ENCODE measurements at places on chromosomes 1 and 21.
A peak's percentile ranks its signal among the peaks of the same experiment; 100 is the strongest.

GRCh38 chr1:61111084-61112004 lies 29.0 kb downstream of the NFIA start:
- no peaks in the 10 kb centered on the region for H3K4me1 ChIP-seq
- H3K27me3 ChIP-seq = no peaks in the 10 kb centered on the region
- H3K27ac ChIP-seq = no peak overlapping the region
- DNase-seq = no peak

- peaks cover 3% of the 10 kb centered on the region for H3K27me3 ChIP-seq
- DNase-seq = no peak
- H3K4me3 ChIP-seq = no peak overlapping the region
- no peaks in the 10 kb centered on the region for H3K36me3 ChIP-seq
- H3K27ac ChIP-seq = no peak overlapping the region
Observed at GRCh38 chr1:207397525-207397926, 56.6 kb upstream of the CR2 start.

- H3K4me1 ChIP-seq = peaks cover 3% of the 10 kb centered on the region
- no peaks in the 10 kb centered on the region for H3K36me3 ChIP-seq
- peaks cover 14% of the 10 kb centered on the region for H3K27me3 ChIP-seq
- DNase-seq = no peak
- H3K4me3 ChIP-seq = no peak overlapping the region
Observed at GRCh38 chr1:98331243-98331642, 330.3 kb upstream of the SNX7 start.

DNA sequence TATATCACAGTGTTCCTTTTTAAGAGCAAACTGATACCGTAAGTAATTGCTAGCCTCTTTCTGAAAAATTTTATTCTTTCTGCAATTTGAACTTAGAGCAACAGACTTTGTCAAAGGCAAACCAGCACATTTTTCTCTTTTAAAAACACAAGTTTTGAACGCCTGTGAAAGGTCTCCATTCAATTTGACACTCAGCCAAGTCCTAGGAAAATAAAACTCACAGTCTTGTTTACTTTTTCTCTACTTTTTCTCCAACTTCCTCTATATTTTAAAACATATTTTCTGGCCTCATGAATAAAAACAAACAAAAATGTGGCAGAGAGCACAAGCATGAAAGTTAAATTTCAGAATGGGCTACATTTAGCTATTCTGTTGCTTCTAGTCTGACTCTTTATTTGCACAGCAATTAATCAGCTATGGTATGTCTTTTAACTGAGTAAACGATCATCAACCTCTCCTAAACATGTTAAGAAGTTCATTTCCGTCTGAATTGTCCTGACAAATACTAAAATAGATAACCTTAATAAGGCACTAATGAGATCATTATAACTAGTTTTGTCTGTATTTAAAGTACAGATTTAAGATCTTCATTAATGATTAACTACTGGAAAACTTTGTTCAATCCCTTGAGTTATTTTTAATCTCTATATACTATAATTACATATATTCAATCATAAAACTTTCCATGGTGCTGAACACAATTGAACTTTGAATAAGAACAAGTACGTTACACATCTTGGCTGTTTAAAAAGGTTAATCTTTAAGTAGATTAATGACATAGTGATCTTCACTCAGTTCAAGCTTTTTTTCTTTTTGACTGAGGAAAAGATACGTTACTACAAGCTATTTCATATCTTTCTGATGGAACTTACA lies 550.6 kb downstream of the PTBP2 start:
- H3K27ac ChIP-seq = no peak overlapping the region
- DNase-seq = no peak
- H3K4me3 ChIP-seq = no peak overlapping the region
- no peaks in the 10 kb centered on the region for H3K4me1 ChIP-seq
- peaks cover 9% of the 10 kb centered on the region for H3K36me3 ChIP-seq
- H3K27me3 ChIP-seq = no peaks in the 10 kb centered on the region

GRCh38 chr1:111571239-111571638 lies 48.4 kb upstream of the RAP1A start:
- no peak overlapping the region for H3K4me3 ChIP-seq
- H3K27me3 ChIP-seq = no peaks in the 10 kb centered on the region
- no peak for DNase-seq
- peaks cover 3% of the 10 kb centered on the region for H3K36me3 ChIP-seq

DNA sequence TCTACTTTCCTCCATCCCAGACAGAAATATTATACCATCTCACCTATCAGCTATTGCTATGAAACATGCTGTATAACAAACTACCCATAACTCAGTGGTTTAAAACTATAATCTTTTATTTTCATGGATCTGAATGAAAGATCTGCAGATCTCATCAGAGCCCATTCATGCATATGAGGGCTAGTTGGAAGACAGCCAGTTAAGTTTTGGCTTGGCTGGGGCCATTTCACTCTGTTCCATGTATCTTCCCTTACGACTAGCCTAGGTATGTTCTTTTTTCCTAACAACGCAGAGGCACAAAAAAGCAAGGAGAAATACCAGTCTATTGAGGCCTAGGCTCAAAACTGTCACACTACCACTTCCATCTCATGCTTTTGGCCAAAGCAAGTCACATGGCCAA lies 28.1 kb upstream of the RGS1 start:
- H3K27me3 ChIP-seq = no peaks in the 10 kb centered on the region
- H3K36me3 ChIP-seq = peaks cover 2% of the 10 kb centered on the region
- no peak overlapping the region for H3K27ac ChIP-seq
- no peak for DNase-seq

GRCh38 chr1:83692524-83693381 lies 306.2 kb downstream of the TTLL7 start:
- peaks cover 3% of the 10 kb centered on the region for H3K27me3 ChIP-seq
- peak overlapping the region; percentile 49 for H3K4me3 ChIP-seq
- H3K36me3 ChIP-seq = no peaks in the 10 kb centered on the region
- DNase-seq = no peak
- H3K27ac ChIP-seq = no peak overlapping the region
- H3K4me1 ChIP-seq = peaks cover 4% of the 10 kb centered on the region

GRCh38 chr1:100277866-100278265 lies 11.8 kb downstream of the RTCA start:
- DNase-seq = peak; percentile 28
- no peak overlapping the region for H3K4me3 ChIP-seq
- no peak overlapping the region for H3K27ac ChIP-seq

GRCh38 chr1:41365772-41366454 lies 4.7 kb downstream of the FOXO6 start:
- H3K4me1 ChIP-seq = peaks cover 10% of the 10 kb centered on the region
- H3K4me3 ChIP-seq = no peak overlapping the region
- DNase-seq = no peak
- no peaks in the 10 kb centered on the region for H3K36me3 ChIP-seq
- H3K27ac ChIP-seq = no peak overlapping the region

- peaks cover 16% of the 10 kb centered on the region for H3K4me1 ChIP-seq
- no peak for DNase-seq
- H3K27me3 ChIP-seq = peaks cover 5% of the 10 kb centered on the region
- peaks cover 32% of the 10 kb centered on the region for H3K36me3 ChIP-seq
Observed at GRCh38 chr1:116785006-116785405, 30.8 kb downstream of the CD2 start.

DNA sequence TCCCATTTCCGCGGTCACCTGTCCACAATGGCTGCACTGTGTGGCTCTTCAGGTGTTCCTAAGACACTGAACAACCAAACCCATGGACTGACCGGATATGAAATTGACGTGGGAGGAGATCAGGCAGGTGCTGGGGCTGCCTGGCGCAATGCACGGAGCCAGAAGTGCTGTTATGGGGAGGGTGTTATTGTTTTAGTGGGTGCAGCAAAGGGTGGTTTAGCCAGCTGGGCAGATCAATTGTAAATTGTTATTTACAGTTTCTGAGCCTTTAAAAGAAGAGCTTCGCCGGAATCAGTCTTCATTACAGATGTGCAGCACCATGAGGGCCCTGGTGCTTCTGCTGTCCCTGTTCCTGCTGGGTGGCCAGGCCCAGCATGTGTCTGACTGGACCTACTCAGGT lies at the start of gene CA6:
Gene CA6, plus strand, starts transcription at position 301 of the 400 bp plus-strand sequence. Its CDS starts 19 bp downstream, at position 320.
- peak within 1 kb of the TSS; percentile 99 for H3K27ac ChIP-seq
- peaks cover 88% of the 10 kb centered on the region for H3K4me1 ChIP-seq
- H3K36me3 ChIP-seq = peaks cover 3% of the 10 kb centered on the region

GRCh38 chr1:85339656-85340399 lies 63.4 kb upstream of the BCL10 start:
- peaks cover 2% of the 10 kb centered on the region for H3K4me1 ChIP-seq
- no peak overlapping the region for H3K4me3 ChIP-seq

- H3K27me3 ChIP-seq = no peaks in the 10 kb centered on the region
- H3K4me1 ChIP-seq = no peaks in the 10 kb centered on the region
- no peak for DNase-seq
- no peak overlapping the region for H3K4me3 ChIP-seq
Observed at GRCh38 chr1:59506952-59507351, 210.1 kb downstream of the FGGY start.

GRCh38 chr1:93824834-93825233 lies 54.2 kb downstream of the DNTTIP2 start:
- DNase-seq = no peak
- no peak overlapping the region for H3K4me3 ChIP-seq
- no peaks in the 10 kb centered on the region for H3K36me3 ChIP-seq
- H3K4me1 ChIP-seq = peaks cover 10% of the 10 kb centered on the region
- H3K27me3 ChIP-seq = peaks cover 6% of the 10 kb centered on the region

GRCh38 chr1:94069919-94070285 lies 51.0 kb downstream of the ABCA4 start:
- H3K4me1 ChIP-seq = no peaks in the 10 kb centered on the region
- peaks cover 11% of the 10 kb centered on the region for H3K27me3 ChIP-seq
- no peak overlapping the region for H3K4me3 ChIP-seq

DNA sequence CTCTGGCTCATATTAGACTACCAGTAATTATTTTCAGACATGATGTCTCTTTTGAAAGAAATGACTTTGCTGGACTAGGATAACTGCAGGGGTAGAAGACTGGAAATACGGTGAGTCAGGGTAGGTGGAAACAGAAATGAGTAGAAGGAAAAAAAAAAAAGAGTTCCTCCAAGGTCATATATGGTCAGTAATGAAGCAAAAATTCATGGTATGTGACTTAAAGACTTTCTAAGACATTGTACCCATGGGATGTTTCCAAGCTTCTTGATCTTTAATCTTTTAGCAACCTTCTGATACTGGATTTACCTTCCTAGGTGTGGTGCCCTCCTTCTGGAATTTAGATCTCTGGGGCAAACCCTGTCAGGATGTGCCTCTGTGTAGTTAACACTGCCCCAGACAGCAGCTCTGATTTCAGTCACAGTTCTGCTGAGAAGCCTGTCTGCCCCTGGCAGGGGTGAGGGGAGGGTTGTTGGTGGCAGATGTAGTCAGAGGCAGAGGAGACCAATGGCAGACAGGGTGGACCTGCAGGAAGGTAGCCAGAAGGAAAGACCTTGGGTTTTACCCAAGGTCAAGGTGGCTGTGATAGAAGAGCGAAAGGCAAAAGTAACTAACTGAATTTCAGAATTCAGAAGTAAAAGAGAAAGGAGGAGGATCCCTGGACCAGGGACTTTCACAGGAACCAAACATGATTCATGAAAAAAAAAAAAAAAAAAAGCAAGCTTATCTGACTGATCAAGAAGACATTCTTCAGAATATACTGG lies 44.1 kb upstream of the BCL10 start:
- DNase-seq = no peak
- peaks cover 60% of the 10 kb centered on the region for H3K27me3 ChIP-seq
- no peak overlapping the region for H3K27ac ChIP-seq

DNA sequence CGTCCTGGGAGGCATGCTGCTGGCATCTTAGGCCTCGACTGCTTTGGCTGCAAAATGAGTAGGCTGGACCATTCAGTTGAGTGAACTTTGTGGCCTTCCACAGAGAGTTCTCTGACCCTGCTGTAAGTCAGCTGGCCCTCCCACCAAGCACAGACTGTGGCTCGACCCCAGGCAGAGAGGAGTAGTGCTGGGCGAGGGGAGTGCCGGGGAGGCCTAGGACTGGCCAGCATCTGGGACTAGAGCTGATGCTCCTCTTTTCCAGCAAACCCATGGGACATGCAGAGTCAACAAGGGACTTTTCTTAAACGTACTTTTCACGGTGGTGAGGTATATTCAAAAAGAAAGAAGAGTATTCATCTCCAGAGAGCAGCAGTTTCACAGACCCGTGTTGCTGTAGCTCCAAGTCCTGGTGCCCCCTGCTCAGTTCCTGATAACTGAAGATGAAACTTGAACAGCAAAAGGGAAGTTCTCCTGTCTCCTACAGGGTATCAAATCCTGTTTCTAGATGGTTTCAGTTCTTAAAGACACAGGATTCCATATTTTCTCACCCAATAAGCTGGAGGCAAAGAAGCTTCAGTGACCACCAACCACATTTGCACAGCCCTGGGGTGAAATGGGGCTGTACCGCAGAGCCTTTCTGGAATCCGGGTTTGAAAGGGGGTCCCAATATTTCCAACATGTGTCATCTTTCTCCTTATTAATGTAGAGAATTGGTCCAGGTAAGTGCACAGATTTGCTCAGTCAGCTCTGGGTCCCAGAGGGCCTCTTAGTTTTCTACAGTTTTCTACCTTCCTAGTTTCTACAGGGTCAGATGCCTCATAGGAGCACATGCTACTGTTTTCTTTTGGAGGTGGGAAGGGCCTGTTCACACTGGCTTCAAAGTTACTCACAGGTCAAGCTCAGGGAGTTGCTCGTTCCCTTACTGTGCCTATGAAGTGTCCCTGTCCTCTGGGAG lies 20.9 kb downstream of the BATF3 start:
- H3K36me3 ChIP-seq = no peaks in the 10 kb centered on the region
- no peak for DNase-seq
- no peak overlapping the region for H3K4me3 ChIP-seq
- peaks cover 59% of the 10 kb centered on the region for H3K4me1 ChIP-seq
- no peaks in the 10 kb centered on the region for H3K27me3 ChIP-seq
- H3K27ac ChIP-seq = peak overlapping the region; percentile 71

DNA sequence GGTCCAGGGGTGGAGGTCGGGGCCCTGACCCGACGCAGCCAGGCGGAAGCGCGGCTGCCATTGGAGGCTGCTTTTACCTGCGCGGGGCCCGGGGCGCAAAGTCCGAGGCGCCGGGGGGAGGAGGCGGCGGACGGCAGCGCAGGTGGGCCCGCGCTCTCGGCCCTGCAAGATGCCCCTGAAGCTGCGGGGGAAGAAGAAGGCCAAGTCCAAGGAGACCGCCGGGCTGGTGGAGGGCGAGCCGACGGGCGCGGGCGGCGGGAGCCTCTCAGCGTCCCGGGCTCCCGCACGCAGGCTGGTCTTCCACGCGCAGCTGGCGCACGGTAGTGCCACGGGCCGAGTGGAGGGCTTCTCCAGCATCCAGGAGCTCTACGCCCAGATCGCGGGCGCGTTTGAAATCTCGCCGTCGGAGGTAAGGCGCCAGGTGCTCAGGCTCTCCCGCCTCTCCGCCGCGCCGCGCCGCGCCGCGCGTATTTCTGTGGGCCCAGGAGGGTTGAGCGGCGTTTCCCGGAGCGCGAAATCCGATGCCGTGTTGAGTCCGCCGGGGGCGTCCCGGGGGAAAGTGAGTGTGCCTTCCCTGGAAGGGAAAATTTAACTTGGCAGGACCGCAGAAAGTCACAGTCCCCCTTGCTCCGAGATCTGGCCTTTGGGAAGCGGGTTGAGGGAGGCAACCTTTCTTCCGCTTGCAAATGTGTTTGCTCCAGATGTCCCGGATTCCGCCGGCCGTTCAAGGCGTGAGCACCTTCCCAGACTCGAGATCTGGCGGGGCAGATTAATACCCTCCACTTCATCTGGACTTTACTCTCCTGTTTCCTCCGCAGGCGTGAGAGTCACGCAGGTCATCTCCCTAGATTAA lies at the start of gene GIPC2:
Gene GIPC2, plus strand, starts transcription at position 41 of the 853 bp plus-strand sequence. Its CDS starts 129 bp downstream, at position 170.
- peaks cover 42% of the 10 kb centered on the region for H3K27me3 ChIP-seq
- H3K4me1 ChIP-seq = peaks cover 22% of the 10 kb centered on the region
- peak within 1 kb of the TSS; percentile 70 for H3K4me3 ChIP-seq
- H3K27ac ChIP-seq = no peak within 1 kb of the TSS

- no peak for DNase-seq
- H3K27ac ChIP-seq = no peak overlapping the region
- no peaks in the 10 kb centered on the region for H3K4me1 ChIP-seq
- no peaks in the 10 kb centered on the region for H3K36me3 ChIP-seq
Observed at GRCh38 chr1:93773049-93773838, 91.6 kb upstream of the BCAR3 start.

Data from activated CD4-positive, alpha-beta memory T cell treated with anti-CD3 and anti-CD28 coated beads, Interleukin-2, amount 10 ng/mL, durations not matched to agents 7 days and 5 days (primary cell).